Myocyte (in vitro differentiated cells): ENCODE measurements at places on chromosomes 13 and 19. TPM values are rescaled to one million over a fixed set of nuclear protein-coding genes. Genes with fewer than 3 reads are reported as not detected.

DNA sequence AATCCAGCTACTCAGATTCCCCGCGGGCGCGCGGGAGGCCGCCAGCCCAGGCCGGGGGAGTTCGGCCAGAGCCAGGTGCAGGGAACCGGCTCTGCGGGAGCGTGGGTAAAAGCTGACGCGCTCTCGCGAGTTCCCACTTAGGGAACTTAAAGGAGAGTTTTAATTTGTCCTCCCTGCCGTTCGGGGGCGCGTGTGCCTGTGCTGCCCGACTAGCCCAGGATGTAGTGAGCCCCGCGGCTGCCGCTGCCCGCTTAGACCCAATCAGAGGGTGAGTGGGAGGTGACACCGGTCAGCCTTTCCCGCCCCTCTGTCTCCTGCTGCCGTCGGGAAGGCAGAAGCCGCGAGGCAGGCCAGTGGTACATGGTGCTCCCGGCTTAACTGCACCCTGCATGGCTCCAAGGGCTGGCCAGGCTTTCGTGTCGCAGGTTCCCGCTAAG is 36.0 kb upstream of the NEK3 start:
- DNase-seq = no peak

- peak; percentile 39 for DNase-seq
These were observed 675.3 kb upstream of the SGCG start for GRCh38 chr13:22505489-22505888.

GRCh38 chr13:93307651-93308050 is 81.0 kb downstream of the GPC6 start:
- DNase-seq = no peak

GRCh38 chr13:40271931-40272775 is 394.3 kb downstream of the FOXO1 start:
- DNase-seq = peak; percentile 60

DNA sequence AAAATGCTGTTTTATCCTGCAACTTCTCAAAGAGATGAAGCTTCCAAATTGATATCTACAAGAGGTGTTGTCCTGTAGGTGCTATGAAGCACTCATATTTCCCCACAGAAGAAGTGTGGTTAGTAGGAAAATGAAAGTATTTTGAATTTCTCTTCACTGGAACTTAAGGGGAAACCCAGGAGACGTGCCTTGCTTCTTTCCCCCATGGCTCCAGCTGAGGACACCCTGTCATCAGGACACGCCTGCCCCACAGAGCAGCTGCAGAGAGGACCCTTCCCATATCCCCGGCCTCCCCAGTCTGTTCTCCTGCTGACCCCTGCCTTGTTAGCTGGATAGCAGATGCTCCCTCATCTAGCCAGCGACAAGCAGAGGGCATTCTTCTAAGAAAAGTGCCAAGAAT is 371.3 kb downstream of the COG6 start:
- no peak for DNase-seq

The UNC13A gene
- 0.03 and 0.05 TPM in 2 replicates for total RNA-seq

DNA sequence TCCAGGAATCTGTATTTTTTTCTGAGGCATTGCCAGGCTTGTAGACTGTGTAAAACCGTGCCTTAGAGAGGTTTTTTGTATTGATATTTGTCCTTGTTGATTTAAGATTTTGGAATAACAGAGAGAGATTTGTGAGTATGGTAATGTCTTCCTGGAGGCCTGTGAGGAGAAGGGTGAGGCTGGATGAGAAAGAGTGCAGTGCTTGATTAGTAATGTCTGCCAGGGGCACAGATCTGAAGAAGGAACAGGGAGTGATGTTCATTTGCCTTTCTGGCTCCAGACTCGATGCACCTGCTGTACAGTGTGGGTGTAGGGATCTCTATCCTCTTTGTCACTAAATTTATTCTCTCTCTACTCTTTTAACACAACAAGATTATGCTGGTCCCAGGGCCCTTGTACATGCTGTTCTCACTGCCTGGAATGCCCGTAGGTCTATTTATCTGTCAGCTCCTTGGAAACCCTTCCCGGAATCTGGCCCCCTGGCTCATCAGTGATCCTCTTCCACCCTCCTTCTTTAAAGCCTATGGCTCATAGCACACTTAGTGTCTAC is 4.2 kb downstream of the FIZ1 start:
- peak; percentile 34 for DNase-seq

The APLP1 gene
- total RNA-seq = 10.4 and 30.5 TPM in 2 replicates

The ZNF77 gene
- total RNA-seq = 4.0 and 4.5 TPM in 2 replicates

The SLC8A2 gene
- not detected in 2 replicates for total RNA-seq

DNA sequence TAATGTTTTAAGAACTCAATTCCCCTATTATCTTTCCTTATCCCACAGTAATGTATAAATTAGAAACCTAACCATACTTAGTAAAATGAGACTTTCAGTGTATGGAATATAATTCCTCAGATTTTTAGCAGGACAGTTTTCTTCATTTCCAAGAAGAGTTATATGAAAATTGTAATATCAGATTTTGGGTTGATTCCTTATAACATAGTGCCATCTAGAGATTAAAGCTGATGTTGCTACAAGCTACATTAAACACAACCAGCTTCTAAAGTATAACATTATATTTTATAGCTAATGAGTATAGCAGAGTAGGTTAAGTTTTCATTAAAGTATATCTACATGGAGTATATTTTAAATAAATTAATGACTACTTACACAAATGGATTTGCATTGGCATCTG is 99.7 kb upstream of the MIR17HG start:
- peak; percentile 10 for DNase-seq

- no peak for DNase-seq
These were observed 416.5 kb downstream of the EFNB2 start for GRCh38 chr13:106118996-106119395.

The ZNF221 gene
- total RNA-seq = 3.8 and 5.5 TPM in 2 replicates

- no peak for DNase-seq
These were observed 168.3 kb upstream of the SPRY2 start for GRCh38 chr13:80509264-80509663.

DNA sequence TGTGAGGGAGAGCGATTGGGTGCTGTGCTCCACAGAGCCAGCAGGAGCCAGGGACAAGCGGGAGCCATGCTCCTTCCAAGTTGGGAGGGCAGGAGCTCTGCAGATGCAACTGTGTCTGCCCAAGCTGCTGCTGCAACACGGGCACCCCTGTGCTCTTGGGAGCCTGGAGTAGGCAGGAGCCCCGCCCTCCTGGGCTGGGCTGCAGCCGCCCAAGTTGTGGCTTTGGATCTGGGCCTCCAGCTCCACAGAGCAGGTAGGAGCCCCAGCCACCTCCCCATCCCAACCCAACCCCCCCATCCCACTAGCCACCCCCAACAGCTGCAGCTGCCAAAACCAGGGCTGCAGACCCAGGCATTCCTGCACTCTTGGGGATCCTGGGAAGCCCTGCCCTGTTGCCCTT is 39.9 kb upstream of the FLT1 start:
- no peak for DNase-seq

- DNase-seq = no peak
These were observed 42.2 kb downstream of the CCNE1 start for GRCh38 chr19:29854033-29854432.

- no peak for DNase-seq
These were observed 53.0 kb downstream of the DPY19L3 start for GRCh38 chr19:32458500-32459123.

- DNase-seq = no peak
These were observed 249.5 kb upstream of the SLC10A2 start for GRCh38 chr13:103315711-103316110.

DNA sequence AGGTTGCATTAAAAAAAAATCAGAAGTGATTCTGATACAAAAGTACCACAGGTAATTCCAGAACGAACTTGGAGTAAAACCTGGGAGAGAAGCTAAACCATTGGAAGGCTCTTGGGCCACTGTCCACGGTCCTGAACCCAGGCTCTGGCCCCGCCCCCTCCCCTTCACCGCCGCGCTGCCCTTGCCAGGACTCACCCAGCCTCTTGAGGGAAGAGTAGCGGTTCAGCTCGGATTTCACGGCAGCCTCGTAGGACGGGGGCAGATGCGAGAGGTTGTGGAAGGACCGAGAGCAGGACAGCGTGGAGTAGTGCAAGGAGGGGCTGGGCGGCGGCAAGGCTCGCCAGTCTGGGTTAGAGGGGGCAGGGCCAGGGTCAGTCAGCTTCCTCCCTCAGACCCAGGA is 5.7 kb downstream of the SHISA7 start:
- DNase-seq = peak; percentile 83

- no peak for DNase-seq
These were observed 29.9 kb downstream of the C13orf46 start for GRCh38 chr13:113943821-113944565.
